K562 (cell line): ENCODE measurements at places on chromosomes 4 and X.
A peak's percentile ranks its signal among the peaks of the same experiment; 100 is the strongest.

DNA sequence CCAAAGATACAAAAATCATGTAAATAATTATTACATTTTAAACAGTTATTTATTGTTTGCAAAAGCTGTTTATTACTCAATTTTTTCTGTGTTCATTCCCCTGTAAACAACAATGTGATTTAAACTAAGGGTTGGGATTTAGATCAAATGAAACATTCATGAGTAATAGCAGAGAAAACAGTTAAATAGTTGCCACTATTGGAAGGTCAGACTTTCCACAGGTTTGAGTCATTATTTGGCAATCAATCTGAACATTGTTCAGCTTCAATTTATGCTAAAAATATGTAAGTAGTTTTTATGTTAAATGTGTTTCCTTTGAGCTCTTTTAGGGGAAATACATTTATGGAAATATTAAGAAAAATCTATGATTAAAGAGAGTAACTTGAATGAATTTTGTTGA is 144.9 kb downstream of the STIM2 start:
- no peak for DNase-seq

- no peak for DNase-seq
Observed at GRCh38 chr4:106114270-106114669, 201.7 kb downstream of the TBCK start.

GRCh38 chr4:99891351-99891750 is 2.9 kb downstream of the LAMTOR3 start:
- peak; percentile 27 for DNase-seq

GRCh38 chr4:98290511-98290910 is 29.3 kb downstream of the RAP1GDS1 start:
- no peak for DNase-seq

- DNase-seq, result no peak
Observed at GRCh38 chr4:46594661-46595060, 204.7 kb upstream of the GABRA2 start.

- DNase-seq, result no peak
Observed at GRCh38 chrX:9558615-9559014, 93.8 kb downstream of the TBL1X start.

GRCh38 chr4:43757147-43757546 is 691.5 kb downstream of the KCTD8 start:
- DNase-seq, result peak; percentile 4

- no peak for DNase-seq
Observed at GRCh38 chrX:107902721-107903120, 77.1 kb downstream of the MID2 start.

DNA sequence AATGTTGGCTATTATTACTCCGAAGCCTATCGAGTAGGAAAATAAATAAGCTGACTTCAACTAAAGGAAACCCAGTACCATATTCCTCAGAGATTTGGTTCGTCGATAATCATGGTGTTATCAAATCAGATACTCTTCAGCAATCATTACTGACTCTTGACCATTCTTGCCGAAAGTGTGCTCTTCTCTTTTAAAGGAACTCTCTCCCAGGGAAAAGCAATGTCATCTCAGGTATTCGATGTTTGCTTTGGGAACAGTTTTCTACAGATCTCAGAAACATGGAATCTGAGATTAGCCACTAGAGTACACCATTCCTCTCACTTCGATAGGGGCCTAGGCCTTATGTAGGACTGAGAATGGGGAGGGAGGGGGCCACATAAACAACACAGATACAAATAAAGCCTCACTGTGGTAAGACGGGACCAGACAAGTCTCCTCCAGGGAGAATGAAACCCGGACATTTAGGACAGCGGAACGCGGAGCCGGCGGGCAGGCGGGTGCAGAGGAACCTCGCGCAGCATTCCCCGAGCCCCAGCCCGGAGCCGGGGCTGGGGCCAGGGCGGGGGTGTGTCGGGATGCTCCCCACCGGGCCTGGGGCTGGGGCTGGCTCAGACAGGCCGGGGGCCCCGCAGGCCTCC is 581 bp downstream of the DNAJB14 start:
- DNase-seq, result peak; percentile 47

DNA sequence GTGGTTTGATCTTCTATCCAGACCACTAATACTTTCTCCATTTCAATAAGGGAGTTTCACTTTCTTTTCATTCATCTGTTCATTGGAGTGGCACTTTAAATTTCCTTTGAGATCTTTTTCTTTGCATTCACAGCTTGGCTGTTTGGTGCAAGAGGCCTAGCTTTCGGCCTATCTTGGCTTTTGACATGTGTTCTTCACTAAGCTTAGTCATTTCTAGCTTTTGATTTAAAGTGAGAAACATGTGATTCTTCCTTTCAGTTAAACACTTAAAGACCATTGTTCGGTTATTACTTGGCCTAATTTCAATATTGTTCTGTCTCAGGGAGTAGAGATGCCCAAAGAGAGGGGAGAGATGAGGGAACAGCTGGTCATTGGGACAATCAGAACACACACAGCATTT is 24.3 kb downstream of the CXCL13 start:
- DNase-seq, result no peak

- no peak for DNase-seq
Observed at GRCh38 chr4:3174371-3175338, 74.3 kb upstream of the MSANTD1 start.

- no peak for DNase-seq
Observed at GRCh38 chr4:173280998-173281397, 53.2 kb downstream of the HMGB2 start.

- DNase-seq, result no peak
Observed at GRCh38 chr4:168931215-168931650, 78.8 kb downstream of the CBR4 start.

GRCh38 chrX:103464072-103464773 is 55.1 kb downstream of the RAB40A start:
- peak; percentile 25 for DNase-seq

GRCh38 chr4:105240037-105240436 is 93.4 kb downstream of the TET2 start:
- DNase-seq, result no peak

- no peak for DNase-seq
Observed at GRCh38 chr4:72641611-72642010, 72.6 kb upstream of the ADAMTS3 start.

GRCh38 chrX:920234-920799 is 289.7 kb downstream of the SHOX start:
- no peak for DNase-seq
